T-cell (primary cell): ENCODE measurements at places on chromosomes 12 and 14. TPM values are rescaled to one million over a fixed set of nuclear protein-coding genes. Genes with fewer than 3 reads are reported as not detected.

The ACSM4 gene
- total RNA-seq: not detected

The KCNA1 gene
- total RNA-seq: not detected

The PIP4K2C gene
- 28.2 TPM for total RNA-seq

The MRPL42 gene
- total RNA-seq: 46.7 TPM

The OVCH1 gene
- total RNA-seq: not detected
